Activated naive CD4-positive, alpha-beta T cell treated with Interleukin-2 at 50 U/mL for 16 hours (primary cell): ENCODE measurements at places on chromosomes 2 and 18.

- no peak for DNase-seq
Observed at GRCh38 chr2:191870744-191871143, 23.9 kb upstream of the CAVIN2 start.

GRCh38 chr2:120860579-120860922 lies 124.9 kb downstream of the GLI2 start:
- no peak for DNase-seq

DNA sequence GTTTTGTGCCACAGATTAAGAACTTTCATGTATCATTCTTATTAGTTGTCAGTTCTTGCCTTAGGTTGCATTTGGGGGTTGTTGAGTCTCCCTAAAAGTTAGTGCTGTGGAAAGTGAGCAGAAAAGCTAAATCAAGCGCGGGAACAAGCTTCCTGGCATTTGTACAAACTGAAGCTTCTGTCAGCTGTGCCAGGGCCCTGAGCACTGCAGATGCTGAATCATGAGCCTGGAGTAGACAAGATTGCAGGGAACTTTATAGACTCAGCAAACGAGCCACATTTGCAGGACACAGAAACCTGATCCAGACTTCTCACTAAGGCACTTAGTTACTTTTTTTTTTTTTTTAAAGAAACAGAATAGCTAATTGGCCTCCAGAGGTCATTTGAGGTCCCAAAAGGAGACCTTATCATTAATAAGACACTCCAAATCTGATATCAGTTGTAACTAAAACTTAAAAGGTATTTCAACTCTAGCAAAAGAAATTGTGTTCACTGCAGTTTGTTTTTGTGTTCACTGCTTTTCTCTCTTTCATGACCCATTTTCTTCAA lies 88.7 kb downstream of the ADAM23 start:
- DNase-seq, result no peak

DNA sequence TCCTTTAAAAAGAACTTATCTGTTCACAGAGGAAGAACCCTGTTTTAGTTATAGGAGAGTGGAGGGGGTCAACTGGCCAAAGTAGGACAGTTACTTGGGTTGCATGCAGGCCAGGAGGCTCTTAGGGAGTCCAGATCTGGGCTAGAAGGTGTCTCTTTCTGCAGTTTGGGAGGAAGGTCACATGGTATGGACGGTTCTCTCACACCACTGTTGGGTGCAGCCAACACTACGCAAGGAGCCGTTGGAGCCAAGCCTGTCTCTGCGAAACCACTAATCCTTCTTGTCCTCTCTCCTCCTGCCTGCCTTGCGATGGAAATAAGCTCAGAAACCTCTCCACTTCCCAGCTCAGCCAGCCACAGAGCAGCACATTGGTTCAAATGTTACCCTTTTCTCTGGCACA lies 105.9 kb upstream of the TGFA start:
- DNase-seq, result no peak

DNA sequence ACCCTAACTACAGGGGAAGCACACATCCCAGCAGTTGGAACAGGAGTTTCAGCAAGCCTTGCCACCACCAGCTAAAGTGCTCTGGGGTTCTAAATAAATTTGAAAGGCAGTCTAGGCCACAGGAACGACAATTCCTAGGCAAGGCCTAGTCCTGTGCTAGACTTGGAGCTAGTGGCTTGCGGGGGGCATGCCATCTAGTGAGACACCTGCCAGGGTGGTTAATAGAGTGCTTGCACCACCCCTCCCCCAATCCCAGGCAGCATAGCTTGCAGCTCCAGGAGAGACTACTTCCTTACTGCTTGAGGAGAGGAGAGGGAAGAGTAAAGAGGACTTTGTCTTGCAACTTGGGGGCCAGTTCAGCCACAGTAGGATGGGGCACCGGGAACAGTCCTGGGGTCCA lies 101.8 kb downstream of the SLC39A10 start:
- no peak for DNase-seq

DNA sequence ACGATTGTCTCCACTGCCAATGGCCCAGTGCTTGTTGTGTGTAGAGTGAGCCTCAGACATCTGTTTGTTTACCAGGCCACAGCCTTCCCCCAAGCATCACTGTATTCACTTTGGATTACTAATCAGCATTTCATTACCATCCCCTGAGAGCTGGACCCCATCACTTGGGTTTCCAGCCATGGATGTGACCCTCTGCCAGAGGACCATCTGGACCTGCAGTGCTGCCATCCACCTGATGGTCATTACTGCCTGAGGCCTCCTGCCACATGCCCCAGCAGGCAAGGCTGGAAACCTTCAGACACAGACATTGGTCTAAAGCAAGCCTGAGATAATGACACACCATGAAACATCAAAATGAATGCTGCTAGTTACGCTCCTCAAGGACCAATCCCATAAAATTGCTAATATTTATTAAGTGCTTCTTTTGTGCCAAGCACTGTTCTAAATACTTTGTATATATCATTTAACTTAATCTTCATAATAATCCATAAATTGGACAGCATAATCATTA lies 2096.3 kb upstream of the CELF4 start:
- DNase-seq, result no peak

DNA sequence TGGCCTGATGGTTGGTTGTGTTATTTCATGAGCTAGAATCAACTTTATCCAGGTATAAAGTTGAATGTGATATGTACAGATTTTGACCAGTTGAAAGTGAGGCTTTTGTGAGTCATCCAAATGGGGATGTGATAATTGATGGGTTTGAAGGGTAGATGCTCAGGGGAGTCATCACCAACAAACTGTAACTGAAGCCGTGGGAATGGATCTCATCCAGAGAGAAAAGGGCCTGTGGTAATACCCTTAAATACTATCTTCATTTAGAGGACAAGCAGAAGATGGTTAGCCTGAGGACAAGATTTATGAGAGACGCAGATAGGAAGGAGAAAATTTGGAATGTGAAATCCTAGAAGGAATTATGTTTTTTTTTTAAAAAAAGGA lies 90.5 kb upstream of the MYO3B start:
- DNase-seq, result no peak

GRCh38 chr2:211674715-211675114 lies 863.9 kb downstream of the ERBB4 start:
- DNase-seq, result no peak

DNA sequence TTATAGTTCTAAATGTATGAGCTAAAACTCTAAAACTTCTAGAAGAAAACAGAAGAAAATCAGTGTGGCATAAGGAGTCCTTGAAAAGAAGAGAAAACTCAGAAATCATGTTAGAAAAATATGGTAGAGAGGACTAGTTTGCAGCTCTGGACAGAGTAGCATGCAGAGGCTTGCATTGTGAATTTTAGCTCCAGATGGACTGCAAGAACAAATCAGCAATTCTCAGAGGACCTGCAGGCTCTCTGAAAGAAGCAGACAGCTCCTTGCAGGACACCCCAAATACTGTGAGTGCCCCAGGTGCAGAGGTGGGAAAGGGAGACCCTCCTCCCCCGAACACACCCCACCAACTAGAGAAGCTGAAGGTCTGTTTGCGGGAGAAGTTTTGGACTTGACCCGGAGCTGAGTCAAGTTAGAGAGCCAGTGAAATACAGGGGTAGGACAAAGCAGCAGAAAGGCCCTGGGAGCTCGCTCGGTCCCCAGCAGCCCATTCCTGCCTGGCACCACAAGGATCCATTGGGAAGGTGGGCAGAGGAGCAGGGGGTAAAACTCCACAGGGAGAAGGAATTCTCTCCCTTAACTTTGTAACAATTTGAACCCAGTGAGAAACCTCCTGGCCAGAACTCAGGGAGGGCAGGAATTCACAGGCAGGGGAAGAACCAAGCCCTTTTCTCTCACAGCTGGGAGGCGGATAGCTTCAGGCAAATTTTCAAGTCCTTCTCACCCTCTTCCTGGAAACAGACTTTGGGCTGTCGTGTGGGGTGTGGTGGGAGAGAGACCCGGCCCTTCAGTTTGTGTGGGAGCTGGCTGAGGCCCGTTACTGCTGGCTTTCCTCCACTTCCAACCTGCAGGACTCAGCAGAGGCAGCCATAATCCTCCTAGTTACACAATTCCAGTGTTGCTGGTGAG lies 216.2 kb upstream of the SLC35G4 start:
- no peak for DNase-seq

GRCh38 chr2:69798909-69799526 lies 30.4 kb upstream of the GMCL1 start:
- DNase-seq, result no peak

DNA sequence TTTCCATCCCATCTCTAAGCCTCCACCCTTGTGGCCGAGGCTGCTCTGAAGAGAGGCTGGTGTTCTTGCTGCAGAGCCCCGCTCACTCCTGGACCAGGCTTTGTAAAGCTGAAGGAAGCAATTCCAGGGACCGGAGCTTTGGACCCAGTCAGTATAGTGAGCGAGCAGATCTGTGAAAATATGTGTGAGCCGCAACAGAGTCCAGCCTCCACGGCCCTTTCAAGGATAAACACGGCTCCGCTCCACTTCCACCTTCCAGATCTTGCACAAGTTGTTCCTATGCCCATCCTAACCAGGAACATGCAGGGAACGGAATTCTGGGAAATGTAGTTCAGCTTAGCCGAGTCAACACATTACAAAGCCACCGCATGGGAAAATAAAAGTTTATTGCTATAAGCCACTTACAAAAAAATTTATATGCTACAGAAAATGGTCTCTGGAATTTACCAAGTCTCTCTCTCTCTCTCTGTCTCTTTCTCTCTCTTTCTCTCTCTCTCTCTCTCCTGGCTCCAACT lies 151.7 kb upstream of the ZNF521 start:
- no peak for DNase-seq

DNA sequence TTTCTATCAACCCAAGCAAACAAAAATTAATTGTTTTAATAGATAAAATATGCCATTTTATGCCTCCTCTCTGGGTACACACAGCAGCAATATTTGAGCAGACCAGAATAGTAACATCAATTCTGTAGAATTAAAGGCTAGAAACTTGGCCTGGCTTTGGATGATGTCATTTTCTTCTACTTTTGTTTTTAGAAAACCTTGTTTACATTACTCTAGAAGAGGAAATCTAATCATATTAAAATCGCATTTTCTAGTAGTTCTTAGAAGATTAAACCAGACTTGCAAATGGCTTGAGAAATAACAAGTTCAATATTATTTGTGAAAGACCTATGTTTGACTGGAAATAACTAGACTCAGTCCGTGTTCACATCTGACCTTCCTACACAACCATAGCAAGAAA lies 102.3 kb upstream of the RFX8 start:
- DNase-seq, result no peak

DNA sequence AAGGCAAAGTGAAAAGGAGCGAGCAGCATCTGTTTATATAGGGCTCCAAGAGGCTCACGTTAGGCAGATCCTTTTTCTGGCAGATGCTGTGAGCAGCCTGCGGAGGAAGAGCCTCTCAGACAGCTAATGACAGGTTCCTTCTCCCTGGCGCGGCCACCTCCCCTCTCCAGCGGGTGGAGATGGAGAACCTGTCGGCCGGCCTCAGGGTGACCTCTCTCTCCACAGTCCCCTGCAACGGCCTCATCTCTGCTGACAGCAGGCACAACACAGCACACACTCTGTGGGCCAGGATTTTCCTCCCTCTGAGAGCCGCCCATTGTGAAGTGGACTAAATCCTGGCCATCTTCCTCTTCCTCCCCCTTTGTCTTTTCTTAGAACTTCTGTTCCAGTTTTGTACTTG lies 119.8 kb downstream of the PRKCE start:
- DNase-seq, result no peak
